COR-L47 (cell line): ENCODE measurements at places on chromosomes 16 and 17.
A peak's percentile ranks its signal among the peaks of the same experiment; 100 is the strongest.

DNA sequence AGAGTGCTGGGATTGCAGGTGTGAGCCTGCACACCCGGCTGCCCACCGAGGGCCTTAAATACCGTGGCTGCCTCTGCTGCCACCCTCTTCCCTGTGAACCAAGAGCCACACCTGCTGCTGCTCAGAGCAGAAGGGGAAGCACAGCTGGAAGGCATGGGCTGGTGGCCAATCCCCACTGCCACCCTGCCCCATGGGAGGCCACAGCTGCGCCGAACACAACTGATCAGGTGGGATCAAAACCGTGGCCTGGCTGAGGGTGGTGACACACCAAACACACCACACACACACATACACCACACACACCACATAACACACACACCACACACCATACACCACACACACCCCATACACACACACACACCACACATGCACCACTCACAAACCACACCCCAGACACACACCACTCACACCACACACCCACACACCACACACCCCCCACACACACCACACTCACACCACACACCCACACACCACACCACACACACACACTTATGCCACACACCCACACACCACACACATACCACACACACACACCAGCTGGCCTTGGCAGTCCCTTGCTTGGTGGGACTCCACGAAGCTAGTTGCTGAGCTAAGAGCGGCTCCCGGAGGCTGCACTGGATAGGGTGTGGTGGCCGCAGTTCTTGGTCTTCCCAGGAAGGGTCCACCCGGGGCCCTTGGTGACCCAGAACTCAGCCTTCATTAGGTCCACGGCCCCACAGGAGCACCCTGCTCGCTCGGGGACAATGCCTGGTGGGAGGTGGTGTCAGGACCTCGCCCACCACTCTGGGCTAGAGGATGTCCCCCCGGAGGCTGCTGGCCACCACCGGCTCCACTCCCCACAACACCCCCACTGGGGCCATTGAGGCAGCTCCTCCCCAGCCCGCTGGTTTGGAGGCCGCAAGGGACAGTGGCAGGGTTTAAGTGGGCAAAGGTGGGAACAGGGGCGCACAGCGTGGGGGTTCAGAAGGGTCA lies 14.9 kb downstream of the CEP131 start:
- DNase-seq = peak; percentile 71

GRCh38 chr17:77735566-77736198 lies 222.8 kb upstream of the TNRC6C start:
- peak; percentile 59 for DNase-seq

- DNase-seq = peak; percentile 97
Observed at GRCh38 chr16:695355-696089, 5.3 kb upstream of the WDR24 start.

GRCh38 chr16:26824469-26824868 lies 242.3 kb upstream of the C16orf82 start:
- no peak for DNase-seq

DNA sequence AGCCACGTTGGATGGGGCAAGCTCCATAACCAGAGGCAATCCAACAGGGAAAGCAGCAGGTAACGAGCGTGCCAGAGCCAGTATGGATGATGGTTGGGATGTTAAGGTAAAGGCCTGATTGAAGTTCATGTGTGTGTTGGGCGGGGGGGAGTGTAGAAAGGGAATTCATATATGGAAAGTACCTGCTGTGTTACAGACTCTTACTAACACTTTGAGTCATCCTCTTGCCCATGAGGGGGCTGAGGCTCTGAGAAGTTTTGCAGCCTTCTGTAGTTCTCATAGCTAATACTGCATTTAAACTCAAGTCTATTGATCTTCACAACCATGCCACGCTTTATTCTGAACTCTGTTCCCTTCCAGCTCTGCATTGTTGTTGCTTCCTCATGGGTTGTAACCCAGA lies 28.5 kb downstream of the SYCE1L start:
- no peak for DNase-seq
